ENCODE measurements at places on chromosomes 12 and 14. TPM values are rescaled to one million over a fixed set of nuclear protein-coding genes. Genes with fewer than 3 reads are reported as not detected.

The KRT80 gene
- polyA plus RNA-seq = 1.9 TPM

The CABP1 gene
- 3.7 TPM for polyA plus RNA-seq

The CYP27B1 gene
- 2.0 TPM for polyA plus RNA-seq

The SDSL gene
- polyA plus RNA-seq = 4.2 TPM

The FAM181A gene
- polyA plus RNA-seq = 0.47 TPM

The KLHL33 gene
- polyA plus RNA-seq = 0.39 TPM

The EGLN3 gene
- polyA plus RNA-seq = 33.0 TPM

The PLD4 gene
- 4.6 TPM for polyA plus RNA-seq

The CMKLR1 gene
- polyA plus RNA-seq = 13.1 TPM

The ING4 gene
- 97.3 TPM for polyA plus RNA-seq

The TMEM19 gene
- 28.8 TPM for polyA plus RNA-seq

The MYO1H gene
- 0.93 TPM for polyA plus RNA-seq

The NINJ2 gene
- polyA plus RNA-seq = 3.1 TPM

The DAAM1 gene
- 50.5 TPM for polyA plus RNA-seq

The ABCC9 gene
- 19.6 TPM for polyA plus RNA-seq

The OR6J1 gene
- 0.28 TPM for polyA plus RNA-seq

The CCDC59 gene
- polyA plus RNA-seq = 50.8 TPM

The SMIM41 gene
- polyA plus RNA-seq = 5.0 TPM

The SLCO1B1 gene
- not detected for polyA plus RNA-seq

The SMCO2 gene
- polyA plus RNA-seq = 0.21 TPM

The OR4E2 gene
- not detected for polyA plus RNA-seq

The BEGAIN gene
- polyA plus RNA-seq = 2.0 TPM

The MIP gene
- 0.18 TPM for polyA plus RNA-seq

The DACT1 gene
- 32.7 TPM for polyA plus RNA-seq
